Naive thymus-derived CD4-positive, alpha-beta T cell (primary cell): ENCODE measurements at places on chromosomes 2 and 18. TPM values are rescaled to one million over a fixed set of nuclear protein-coding genes. Genes with fewer than 3 reads are reported as not detected.

DNA sequence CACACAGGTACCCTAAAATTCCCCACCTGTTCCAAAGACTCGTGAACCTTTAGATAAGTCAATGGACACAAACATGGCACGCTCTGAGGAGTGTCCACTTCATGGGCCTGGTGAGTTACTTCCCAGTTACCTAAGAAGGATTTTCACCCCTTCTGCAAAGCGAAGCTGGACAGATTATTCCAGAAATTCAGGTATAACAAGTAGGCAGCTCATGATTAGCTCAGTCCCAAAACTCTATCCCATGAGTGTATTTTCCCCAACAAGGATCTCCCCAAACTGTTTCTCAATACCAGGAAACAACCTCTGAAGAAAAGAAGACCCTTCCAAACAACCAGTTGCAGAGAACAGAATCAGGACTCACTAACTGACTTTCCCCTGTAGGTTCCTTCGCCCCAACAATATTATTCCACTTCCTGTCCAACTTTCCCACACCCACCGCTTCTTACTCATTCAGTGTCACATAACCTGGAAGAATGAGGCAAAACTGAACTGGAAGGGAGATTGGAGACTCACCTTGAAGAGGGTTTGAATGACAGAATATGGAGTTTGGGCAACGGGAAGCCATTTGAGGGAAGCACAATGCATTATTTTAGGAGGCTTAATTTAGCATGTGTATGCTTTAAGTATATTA lies 120.1 kb downstream of the ANTXR1 start:
- no peaks in the 10 kb centered on the region for H3K36me3 ChIP-seq
- H3K4me1 ChIP-seq: no peaks in the 10 kb centered on the region
- no peak overlapping the region for H3K27ac ChIP-seq
- no peak for DNase-seq
- H3K4me3 ChIP-seq: no peak overlapping the region

- no peaks in the 10 kb centered on the region for H3K4me1 ChIP-seq
- no peaks in the 10 kb centered on the region for H3K36me3 ChIP-seq
- DNase-seq: no peak
Observed at GRCh38 chr2:226429476-226429875, 370.1 kb downstream of the IRS1 start.

DNA sequence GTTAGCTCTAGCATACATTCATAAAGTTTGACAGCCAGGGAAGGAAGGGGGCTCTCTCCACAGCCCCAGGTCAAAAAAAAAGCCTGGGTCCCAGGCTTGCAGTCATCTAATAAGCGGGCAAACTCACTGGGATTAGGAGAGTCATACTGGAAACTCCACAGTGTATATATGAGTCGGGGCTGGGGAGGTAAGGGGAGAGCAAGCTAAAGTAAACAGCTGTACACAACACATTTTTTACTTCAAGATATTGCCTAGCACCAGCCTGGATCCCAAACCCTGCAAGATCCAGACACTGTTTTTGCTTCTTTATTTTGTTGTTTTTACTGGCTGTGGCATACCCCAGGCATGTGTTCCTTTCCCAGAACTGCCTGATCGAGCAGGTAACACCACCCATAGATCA lies 291.3 kb upstream of the TANK start:
- H3K27me3 ChIP-seq: no peaks in the 10 kb centered on the region
- DNase-seq: no peak
- H3K4me3 ChIP-seq: no peak overlapping the region

The HES6 gene
- 0.61 TPM for polyA plus RNA-seq
